ENCODE measurements at places on chromosomes 7 and 10.
A peak's percentile ranks its signal among the peaks of the same experiment; 100 is the strongest.

DNA sequence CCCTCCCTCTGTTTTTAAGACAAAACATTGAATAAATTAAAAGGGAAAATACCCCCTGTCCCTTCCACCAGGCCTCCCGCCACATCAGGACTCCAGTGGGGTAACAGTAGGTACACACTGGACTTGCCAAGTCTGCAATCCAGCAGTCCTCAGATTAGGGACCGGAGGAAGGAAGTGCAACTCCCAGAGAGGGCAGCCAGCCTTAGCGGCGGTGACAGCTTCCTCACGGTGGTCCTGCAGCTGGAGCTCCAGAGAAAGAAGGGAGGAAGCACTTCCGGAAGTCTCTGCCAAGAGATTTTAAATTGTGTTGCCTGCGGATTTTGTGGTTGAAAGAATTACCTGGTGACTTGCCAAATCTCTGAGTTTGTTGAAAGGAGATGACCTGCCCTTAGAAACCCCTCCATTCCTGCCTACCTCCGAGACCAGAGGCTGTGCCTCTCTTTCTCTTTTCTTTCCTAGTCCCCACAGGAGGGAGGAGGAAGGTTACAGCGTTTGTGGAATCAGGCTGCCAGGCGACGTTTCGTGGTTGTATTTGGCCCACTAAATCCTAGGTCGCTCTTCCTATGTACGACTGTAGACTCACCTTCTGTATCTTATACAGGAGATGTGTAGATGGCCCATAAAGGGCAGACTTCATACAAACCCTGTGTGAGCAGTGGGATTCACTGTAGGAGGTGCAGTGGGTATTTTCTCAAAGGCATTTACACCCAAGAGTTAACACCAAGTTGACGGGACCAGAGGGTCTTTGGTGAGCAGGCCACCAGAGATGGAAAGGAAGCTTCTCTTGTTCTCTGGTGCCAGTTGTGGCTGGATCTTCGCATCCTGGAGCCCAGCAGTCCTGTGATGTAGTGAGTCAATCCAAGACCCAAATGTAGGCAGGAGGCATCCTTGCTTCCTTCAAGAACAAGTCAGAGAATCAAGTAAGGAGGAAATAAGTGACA is 77.9 kb downstream of the INSIG1 start:
- DNase-seq: no peak

GRCh38 chr7:104980841-104981671 is 32.9 kb upstream of the KMT2E start:
- no peak for DNase-seq

DNA sequence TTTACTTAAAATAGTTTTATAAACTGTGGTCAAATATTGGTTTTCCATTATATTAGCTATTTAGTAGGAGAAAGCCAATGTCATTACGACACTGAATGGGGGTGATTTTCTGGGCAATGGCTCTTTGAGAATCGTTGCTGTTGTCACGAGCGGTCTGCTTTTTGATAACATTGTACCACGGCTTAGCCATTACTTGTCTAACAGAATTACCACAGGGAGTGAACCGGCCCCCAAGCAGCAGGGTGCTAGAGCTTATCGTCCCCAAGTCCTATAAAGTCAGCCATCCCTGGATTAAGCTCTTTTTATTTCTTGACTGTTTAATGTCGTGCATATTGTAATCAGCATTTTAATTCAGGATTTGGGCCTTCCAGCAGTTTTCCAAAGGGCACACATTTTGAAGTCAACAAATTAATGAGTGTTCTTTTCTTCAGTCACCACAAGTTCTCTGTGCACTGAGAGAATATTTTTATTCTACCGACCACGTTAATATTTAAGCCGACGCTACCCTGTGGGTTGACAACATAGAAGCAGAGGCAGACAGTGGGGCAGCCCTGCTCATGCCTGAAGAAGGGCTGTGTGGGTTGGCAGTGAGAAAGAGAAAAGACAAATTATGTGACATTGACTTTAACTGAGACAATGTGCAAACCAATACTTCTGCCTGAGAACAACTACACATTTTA is 125.8 kb downstream of the ICA1 start:
- no peak for DNase-seq

DNA sequence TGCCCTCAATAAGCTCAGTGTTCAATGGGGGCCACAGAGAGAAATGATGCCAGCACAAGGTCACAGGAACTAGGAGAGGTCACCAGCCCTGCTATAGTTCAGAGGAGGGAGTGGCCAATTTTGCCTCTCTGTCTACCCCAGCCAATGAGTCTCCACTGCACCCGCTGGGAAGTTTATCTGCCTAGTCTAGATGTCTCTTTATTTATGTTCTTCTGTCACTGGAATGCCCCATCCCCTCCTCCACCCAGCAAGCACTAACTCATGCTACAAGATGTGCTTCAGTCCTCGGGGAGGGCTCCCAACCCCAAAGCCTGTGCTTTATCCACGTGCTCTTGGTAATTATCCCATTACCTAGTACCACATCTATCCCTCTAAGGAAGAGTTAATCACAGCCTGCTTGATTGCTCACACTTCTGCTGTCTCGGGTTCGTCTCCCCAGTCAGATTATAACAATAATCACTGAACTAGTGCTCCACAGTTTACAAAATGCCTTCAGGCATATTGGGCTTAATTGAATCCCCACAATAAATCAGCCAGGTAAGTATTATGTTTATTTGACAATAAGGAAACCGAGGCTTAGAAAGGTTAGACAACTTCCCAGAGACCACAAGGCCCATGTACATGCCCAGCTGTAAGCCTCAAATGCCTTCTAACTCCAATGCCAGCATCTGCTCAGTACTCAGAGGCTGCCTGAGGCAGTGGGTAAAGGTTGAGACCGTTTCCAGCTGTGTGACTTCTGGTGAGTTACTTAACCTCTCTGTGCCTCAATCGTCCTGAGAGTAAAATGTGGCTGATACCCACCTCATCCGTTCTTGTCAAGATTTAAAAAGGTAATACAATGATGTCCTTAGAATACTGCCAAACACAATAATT is 3.9 kb downstream of the HIP1 start:
- DNase-seq: no peak

- DNase-seq: no peak
Measured at GRCh38 chr10:8056871-8057331, 2.4 kb downstream of the GATA3 start.

- no peak for DNase-seq
Measured at GRCh38 chr7:124074007-124074406, 41.1 kb upstream of the TMEM229A start.

DNA sequence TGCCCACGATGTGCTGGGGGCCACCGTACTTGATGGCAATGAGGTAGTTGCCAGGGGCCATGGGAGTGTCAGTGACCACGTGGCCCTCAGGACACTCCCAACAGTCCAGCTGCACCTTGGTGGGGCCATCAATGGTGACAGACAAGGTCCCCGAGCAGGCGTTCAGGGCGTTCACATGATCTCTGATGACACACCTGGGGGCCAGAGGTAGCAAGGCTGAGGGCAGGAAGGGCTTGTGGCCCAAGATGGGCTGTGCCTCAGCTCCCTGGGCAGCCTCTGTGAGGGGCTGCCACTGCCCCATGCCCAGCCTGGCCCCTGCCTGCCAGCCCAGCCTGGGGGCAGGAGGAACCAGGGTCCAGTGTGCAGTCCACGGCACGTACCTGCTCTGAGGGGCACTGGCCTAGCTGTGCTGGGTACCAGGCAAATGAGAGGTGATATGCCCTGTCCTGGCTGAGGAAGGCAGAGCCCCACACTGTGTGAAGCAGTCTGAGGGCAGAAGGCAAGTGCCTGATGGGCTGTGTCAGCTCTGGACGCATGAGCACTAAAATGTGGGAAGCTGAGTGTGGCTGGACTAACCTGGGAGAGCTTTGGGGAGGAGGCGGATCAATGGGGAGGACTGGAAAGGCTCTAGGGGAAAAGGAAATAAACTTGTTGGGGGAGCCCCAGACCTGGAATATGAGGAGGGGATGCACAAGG is 3.5 kb upstream of the KCP start:
- no peak for DNase-seq

DNA sequence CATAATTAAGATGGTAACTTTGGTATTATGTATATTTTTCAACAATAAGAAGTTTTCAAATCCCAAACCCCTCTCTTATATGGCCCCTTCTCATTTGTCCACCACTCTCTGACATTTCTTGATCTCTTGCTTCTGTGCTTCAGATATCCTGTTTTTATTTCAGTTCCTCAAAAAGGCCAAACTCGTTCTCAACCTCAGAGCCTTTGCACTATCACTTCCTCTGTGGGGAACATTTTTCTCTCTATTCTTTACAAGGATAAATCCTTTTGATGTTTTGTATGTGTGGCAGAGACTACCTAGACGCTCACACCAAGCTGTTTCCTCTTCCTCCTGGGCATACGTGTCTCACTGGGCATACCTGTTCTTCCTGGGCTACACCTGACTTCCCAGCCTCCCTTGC is 54.2 kb upstream of the FRMD4A start:
- no peak for DNase-seq

DNA sequence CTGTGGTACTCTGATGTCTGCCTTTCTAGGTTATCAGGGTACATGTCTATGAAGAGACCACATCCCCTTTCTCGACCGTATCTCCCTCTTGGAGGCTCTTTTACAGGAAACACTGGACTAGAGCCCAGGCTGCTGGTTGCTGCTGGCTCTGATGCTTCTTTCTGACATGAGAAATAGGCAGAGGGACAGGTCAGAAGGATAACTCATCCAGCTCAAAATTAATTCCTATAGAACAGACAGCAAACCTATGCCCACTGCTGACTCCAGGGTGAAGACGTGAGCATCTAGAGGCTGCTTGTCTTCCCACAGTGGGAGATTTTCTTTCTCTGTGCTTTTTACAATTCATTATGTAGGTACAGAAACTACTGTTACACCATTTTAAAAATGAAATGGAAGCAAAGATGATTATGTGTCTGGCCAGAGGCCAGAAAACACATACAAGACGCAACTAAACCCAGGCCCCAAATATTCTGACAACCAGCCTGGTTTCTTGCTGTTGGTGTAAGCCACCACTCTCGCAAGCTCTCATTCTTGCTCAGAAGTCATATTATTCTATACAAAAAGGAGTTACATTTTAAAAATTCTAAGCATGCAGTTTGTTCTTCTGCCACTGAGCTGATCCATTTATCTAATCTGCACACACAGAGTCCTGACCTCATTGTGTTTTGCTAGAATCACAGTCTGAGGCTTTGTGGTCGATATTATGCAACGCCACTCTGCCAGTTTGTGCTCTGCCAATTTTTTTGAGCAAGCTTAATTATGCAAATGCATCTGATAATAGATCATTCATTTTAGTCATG is 424.3 kb downstream of the KIF20B start:
- DNase-seq: no peak

DNA sequence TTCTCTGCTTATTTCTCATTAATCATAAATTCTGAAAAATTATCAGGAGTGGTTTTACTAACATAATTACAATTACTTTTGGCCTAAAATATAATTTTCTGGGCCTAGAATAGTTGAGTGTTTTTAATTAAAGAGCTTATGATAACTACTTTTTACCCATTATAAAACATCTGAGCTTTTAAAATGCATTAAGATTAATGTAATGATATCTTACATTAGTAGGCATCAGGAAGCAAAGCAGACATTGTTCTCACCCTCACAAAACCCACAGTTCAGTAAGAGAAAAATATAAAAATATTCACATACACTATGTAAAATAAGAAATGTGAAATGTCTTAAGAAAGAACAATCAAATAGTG is 443.7 kb upstream of the SEMA3A start:
- DNase-seq: no peak

GRCh38 chr10:70376436-70377378 is 5.7 kb downstream of the LRRC20 start:
- DNase-seq: no peak

DNA sequence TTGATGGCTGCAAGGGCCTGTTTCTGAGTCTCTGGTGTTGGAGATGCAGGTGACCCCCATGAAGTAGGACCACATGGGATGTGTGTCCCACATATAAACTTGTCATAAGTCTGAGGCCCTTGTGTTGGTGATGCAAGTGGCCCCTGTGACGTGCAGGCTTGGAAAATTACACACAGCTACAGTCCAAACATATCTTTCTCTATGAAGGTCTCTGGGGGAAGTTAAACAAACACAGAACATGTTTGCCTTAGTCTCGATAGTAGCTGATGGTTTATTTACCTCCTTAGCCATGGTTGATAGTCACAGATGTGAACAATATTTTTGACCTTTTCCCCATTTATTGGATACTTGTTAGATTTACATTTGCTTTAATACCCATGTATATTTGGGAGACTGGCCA is 64.7 kb downstream of the ADCY1 start:
- no peak for DNase-seq

DNA sequence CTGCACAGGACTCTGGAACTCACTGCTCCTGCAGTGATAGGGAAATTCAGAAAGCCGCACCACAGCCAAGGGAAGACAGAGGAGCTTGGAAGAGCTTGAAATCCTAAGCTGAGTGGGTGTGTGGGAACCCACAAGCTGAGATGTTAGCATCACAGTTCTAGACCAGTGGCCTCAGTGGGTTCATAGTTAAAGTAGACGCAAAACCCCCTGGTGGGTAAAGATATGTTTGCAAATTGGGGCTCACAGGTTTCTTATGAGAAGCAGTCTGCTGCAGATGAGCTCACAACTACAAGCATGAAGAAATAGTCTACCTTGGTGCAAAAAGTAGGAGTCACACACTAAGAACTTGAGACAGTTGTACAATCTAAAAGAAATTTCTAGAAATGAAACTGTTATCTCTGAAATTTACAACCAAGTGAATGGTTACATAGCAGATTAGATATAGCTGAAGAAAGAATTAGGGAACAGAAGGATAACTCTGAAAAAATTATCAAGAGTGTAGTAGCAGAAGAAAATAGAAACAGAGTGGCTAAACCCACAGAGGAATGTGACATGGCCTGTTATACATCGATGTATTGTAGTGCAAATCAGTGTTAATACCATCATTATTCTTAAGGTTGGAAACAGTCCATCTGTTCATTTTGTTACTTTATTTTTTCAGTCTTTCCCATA is 77.2 kb downstream of the DYNC2I1 start:
- no peak for DNase-seq

- peak; percentile 23 for DNase-seq
Measured at GRCh38 chr10:23362879-23363792, 18.5 kb upstream of the C10orf67 start.

GRCh38 chr10:89431977-89432376 is 17.6 kb downstream of the IFIT5 start:
- no peak for DNase-seq

DNA sequence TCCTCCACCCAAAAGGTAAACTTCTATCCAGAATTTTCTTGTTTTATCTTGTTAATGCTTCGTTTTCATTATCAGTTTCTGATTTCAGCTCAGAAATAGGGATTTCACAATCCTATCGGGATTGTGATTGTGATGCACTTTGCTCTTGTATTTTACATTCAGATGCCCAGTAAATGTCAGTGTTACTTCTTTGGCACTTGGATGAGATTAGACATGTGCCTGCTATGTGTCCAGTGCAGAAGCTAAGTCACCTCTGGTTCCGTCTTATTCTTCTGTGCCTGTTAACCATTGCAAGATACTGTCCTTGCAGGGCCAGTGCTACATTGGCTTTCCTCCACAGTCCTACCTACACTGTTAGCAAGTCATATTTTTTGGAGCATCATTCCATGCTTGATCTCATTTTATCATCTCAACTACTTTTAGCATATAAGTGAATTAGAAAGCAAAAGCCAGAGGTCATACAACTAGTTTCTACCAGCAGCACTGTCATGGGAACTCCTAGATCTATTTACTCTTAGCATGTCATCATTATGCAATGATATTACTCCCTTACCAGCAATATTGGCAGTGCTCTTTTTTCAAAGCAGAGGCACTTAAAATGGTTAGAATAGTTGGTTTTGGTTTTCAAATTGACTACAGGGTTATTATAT is 26.7 kb downstream of the ZNF277 start:
- DNase-seq: no peak

GRCh38 chr7:137771679-137772078 is 75.1 kb downstream of the DGKI start:
- DNase-seq: no peak

Measured in T follicular helper cell (primary cell).